ENCODE measurements at places on chromosomes 3 and 15.

DNA sequence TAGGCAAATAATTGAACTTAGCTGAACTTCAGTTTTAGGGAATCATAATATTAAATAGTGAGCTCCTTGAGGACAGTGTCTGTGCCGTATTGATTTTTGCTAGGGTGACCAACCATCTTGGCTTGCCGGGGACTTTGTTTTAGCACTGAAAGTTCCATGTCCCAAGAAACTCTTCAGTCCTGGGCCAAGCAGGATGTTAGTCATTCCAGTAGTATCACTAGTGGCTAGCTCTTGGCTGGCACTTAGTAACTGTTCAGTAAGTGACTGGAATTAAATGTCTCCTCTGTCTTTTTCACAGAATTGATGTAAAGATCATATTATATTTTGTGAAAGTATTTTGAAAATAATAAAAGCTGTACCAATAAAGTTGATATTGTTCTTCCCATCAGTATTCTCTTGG, 42.3 kb downstream of the RSRC1 start:
- DNase-seq, result no peak

DNA sequence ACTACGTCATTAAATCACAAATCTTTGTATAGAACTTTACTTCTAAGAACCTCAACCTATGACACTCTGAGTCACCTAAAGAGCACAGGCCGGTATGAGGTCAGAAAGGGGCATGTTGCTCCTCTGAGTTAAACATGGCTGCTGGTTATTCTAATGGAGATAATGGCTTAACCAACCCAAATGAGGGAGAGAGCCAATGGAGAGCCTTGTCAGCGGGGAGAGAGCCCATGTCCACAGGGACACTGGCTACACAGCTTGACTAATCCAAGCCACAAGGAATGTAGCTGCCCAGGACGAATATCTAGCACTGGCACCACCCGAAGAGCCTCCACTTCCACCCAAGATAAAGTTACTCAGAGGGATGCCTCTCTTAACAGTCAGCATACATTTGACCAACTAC, 77.0 kb upstream of the STAC start:
- DNase-seq, result no peak

DNA sequence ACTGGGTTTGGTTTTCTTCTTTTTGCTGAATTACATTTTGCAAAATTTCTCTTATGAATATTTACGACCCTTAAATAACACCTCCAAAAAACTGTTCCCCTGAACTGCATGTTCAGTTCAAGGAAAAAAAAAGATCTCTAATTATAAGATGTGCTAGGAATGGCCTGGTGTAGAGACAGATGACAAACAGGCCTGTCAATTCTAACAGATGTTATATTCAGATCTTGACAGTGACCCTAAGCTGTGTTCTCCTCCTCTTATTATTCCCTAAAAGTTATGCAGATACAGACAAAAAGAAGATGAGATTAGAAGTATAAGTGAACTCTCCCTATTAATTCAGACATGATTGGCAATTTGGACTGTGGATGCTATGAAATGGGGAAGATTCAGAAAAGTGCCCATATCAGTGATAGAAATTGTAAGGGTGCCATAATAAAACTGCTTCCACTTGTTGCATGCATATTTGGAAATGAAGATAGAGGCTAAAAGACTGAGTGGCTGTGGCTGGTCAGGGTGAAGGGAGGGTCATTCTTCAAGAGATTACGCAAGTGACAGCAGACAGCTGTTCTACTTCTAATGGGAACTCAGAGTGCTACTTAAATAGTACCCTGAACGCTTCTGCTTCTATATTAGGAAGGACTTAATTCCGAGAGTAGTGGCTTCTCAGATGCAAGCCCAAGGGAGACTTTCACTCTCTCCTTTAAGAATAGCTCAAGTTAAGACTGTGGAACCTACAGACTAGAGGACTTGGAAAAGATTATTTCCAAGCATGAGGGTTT, 75.5 kb downstream of the ADAMTS9 start:
- DNase-seq, result no peak

DNA sequence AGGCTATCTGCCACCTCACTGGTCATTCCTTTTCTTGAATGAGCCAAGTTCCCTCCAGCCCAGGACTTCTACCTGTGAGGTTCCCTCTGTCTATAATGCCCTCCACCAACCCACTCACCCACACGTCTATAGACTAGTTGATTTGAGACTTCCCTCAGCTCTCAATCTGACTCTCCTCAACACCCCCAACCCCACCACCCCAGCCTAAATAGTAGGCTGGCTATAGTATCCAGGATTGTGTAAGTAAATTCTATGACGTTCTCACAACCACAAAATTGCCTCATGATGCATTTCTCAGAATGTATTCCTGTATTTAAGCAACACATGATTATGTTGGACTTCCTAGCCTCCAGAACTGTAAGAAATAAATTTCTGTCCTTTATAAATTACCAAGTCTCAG, 2.2 kb downstream of the PLSCR1 start:
- no peak for DNase-seq

GRCh38 chr3:58353722-58354553, 21.2 kb downstream of the PXK start:
- DNase-seq, result no peak

GRCh38 chr3:60600848-60601247, 650.4 kb downstream of the FHIT start:
- DNase-seq, result no peak

- DNase-seq, result no peak
Measured at GRCh38 chr3:99313485-99313884, 324.9 kb upstream of the COL8A1 start.

DNA sequence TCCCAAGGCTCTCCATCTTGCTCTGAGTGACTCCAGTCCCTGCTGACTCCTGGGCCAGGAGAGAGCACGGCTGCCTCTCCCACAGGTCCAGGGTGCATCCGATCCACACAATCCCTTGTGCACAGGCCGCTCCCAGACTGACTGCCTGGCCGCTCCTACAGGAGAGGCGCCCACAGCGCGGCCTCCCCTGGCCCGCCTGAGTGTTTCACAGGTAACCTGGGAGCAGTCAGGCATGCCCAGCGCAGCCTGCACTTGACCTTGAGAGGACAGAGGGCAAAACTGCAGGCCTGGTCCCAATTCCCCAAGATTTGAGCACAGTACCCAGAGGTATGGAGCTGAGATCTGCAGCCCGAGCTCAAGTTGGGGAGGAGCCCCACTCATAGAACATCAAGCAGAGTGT, 490.2 kb downstream of the CNTN6 start:
- no peak for DNase-seq

GRCh38 chr3:119147494-119147893, 1.5 kb downstream of the TEX55 start:
- DNase-seq, result no peak

DNA sequence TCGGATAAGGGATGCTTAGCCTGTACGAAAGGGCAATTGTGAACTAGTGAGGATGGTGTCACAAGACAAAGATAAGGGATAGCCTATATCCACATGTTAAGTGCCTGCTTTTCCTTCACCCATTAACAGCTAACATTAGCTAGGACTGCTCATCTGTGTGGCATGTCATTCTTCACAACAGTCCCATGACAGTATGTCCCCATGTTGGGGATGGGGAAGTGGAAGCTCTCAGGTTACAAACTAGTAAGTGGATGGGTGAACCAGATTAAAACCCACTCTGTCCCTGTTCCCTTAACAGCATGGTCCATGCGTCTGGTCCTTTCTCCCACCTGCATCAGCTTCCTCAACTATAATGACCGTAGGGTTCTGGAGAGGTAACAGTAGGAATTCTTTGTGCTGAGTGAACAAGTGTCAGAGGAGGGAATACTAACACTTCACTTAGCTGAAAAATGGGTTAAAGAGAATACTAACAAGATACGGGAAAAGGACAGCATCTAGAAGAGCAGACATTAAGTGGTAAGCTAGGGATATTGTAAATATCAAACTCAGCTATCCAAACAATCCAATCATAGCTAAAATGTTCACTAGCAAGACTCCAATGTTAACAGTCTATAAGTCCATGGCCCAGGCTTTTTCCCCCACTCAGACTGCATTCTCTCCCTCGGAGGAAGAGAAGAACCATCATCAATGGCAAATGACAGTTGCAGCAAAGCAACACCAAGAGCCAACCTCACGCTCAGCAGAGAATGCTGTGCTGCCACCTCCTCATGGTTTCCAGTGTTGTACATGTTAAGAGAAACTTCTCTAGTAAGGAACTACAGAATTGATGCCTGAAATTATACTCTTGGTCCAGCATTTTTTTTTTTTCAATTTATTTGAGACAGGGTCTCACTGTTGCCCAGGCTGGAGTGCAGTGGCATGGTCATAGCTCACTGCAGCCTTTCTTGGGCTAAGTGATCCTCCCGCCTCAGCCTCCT, 5.0 kb downstream of the RPLP1 start:
- no peak for DNase-seq

DNA sequence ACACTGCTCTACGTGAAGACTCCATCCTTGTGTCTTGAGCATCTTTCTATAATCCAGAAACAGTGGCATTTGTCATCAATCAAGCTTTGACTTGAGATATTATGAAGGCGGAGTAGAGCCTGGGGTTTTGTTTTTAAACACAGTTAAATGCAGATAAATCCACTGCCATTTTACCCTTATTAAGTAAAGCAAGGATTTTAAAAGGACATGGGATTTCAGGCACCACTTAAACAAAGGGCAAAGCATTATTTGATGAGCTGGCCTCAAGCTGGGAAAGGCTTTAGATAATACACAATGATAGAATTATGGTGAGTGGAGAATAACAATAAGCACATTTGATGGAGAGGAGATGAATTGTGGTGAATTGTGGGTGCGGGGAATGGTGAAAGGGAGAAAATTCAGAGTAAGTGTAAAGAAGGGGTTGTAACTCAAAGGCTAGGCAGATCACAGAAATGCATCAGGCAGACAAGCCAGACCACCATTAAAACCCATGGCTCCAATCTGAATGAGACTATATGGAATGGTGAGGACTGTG, 54.9 kb upstream of the GLCE start:
- no peak for DNase-seq

DNA sequence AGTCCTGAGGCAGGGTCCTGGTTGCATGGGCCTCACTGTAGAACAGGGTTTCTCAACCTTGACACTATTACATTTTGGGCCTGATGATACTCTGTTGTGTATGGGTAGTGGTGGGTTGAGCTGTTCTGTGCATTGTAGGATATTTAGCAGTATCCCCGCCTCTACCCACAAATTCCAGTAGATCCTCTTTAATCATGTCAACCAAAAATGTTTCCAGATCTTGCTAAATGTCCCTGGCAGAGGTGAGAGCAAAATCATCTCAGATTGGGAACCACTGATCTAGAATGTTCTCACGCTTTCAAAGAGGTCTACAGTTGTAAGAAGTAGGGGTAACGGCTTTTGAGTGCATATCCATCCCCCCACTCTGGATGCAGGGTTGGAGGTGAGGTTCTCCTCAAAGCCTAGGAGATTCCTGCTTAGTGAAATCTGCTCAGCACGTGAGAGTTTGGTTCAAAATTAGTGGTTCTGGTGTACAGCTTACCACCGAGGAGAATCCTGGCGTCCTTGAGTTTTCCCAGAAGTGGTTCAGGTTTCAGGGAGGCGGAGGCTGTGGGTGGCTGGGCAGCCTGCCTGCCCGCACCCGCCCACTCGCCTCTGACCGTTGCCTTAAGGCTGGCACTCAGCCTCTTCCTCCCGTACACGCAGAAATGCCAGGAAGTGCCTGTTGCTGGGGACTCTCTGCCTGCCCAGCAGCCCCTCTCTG, 5.3 kb downstream of the ACVR2B start:
- DNase-seq, result no peak

- no peak for DNase-seq
Measured at GRCh38 chr3:183356920-183357319, 71.5 kb downstream of the MCF2L2 start.

DNA sequence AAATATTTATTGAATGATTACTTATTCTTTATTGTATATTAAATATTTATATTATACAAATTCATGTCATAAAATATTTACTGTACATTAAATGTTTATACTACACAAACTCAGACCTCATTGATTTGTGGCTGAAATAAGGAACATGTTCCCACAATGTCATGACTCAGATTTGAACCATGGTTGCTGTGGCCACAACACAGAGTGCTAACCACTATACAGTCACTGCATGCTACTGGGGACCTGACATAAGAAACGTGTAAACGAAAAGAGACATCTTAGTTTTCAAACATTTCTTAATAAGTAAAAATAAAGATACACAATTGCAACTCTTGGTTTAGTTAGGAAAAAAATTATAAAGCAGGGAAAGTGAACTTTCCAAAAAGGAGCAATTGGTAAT, 99.1 kb upstream of the AGTR1 start:
- DNase-seq, result no peak

GRCh38 chr3:149660462-149660861, 2.6 kb upstream of the WWTR1 start:
- DNase-seq, result no peak

DNA sequence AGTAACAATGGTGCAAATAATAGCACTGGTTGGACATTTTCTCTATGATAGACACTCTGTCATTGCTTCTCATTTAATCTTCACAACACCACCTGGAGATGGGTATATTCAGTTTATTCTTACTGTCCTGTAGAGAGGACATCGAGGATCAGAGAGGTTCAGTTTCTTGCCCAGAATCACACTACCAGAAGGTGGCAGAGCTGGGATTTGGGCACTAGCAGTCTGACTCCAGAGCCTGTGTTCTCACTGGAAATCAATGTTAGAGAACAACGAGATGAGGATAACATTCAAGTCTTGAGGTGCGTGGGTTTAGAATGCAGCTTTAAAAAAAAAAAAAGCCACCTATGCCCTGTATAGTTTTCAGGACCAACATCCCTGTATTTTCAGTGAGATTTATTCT, 127.8 kb downstream of the SYNPR start:
- DNase-seq, result no peak

- no peak for DNase-seq
Measured at GRCh38 chr3:135532021-135532420, 433.5 kb upstream of the PPP2R3A start.

GRCh38 chr3:62325896-62326295, 47.5 kb downstream of the FEZF2 start:
- no peak for DNase-seq

- DNase-seq, result no peak
Measured at GRCh38 chr3:72352176-72352575, 496.1 kb downstream of the SHQ1 start.

DNA sequence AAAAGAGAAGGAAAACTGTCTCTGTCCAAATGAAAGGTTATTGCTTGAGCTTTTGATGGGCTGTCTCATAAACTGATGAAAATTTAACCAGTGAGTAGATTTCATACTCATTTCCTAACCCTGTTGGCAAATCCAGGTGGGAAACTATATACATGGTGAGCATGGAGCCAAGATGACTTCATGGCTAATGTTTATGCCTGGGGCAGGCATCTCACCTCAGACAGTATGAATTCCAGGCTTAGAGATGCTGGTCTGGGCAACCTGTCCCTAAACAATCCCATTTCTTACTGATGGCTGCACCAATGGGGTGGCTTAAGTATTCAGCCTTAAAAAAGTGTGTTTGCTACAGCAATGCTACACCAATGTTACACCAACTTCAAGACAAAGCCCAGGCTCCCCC, 58.1 kb downstream of the SLTM start:
- no peak for DNase-seq

DNA sequence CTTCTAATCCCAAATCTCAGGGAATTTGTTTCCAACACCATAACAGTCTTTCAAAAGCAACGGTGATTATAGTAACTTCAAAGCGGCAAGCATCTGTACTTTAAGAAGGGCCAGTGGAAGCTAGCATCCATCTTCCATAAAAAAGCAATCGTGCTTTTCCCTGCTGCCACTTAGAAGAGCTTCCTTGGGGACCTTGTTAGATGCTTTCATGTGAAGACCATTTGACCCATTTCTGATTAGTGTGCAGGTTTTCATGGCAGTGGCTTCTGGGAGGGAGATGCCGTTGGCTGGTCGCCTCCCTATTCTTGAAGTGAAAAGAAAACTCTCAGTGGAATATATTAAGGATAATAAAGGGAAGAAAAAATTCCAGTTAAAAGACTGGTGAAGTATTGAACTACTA, 354.1 kb downstream of the ROBO2 start:
- DNase-seq, result no peak

- DNase-seq, result no peak
Measured at GRCh38 chr3:55661141-55661540, 174.0 kb upstream of the WNT5A start.
